Ascending aorta (tissue), 2 donors: ENCODE measurements at places on chromosomes 13 and 19. TPM values are rescaled to one million over a fixed set of nuclear protein-coding genes. Genes with fewer than 3 reads are reported as not detected.

DNA sequence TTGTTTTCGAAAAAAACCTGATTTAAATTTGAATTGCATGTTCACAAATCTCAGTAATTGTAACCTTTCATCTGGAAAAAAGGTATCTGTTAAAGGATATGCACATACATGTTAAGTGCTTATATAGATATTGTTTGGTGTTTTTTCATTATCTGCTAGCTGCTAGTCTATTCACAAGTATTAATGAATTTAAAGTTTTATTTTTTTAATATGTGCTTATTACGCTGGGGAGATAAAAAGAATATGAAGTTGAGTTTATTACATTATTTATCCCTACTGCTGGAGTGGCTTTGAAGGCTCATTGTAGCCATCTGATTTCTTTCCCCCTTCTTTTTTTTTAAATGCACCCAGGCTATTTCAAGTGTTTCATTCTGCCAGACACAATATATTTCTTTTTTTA is 3.9 kb upstream of the MAB21L1 start:
- no peak for DNase-seq
- H3K27ac ChIP-seq, result no peak overlapping the region
- H3K4me1 ChIP-seq, result no peaks in the 10 kb centered on the region
- H3K4me3 ChIP-seq, result no peak overlapping the region
- no peaks in the 10 kb centered on the region for H3K27me3 ChIP-seq

DNA sequence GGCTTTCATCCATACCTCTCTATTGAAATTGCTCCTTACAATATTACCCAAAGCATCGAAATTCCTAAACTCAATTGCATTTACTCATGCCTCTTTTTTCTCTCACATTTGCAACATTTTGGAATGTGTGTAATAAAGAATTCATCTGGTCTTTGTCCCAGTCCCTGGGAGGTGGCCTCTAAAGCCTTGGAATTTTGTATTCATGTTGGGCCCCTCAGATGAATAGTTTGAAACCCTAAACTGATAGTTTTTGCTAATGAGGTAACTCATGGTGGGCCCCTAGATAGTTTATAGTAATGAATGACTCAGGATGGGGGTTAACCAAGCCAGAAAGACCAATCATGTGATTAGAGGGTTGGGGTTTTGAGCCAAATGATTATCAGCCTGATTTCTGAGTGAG is 490.4 kb downstream of the DIAPH3 start:
- no peak for DNase-seq
- no peaks in the 10 kb centered on the region for H3K27me3 ChIP-seq
- H3K27ac ChIP-seq, result no peak overlapping the region
- no peaks in the 10 kb centered on the region for H3K36me3 ChIP-seq
- no peaks in the 10 kb centered on the region for H3K4me1 ChIP-seq
- H3K4me3 ChIP-seq, result no peak overlapping the region

GRCh38 chr19:18496167-18496979 is 25.5 kb downstream of the ELL start:
- DNase-seq, result no peak
- no peaks in the 10 kb centered on the region for H3K36me3 ChIP-seq
- H3K4me1 ChIP-seq, result peaks cover 58% of the 10 kb centered on the region
- no peak overlapping the region for H3K27ac ChIP-seq
- no peak overlapping the region for H3K4me3 ChIP-seq
- no peaks in the 10 kb centered on the region for H3K27me3 ChIP-seq

GRCh38 chr13:52599848-52600603 is 42.2 kb upstream of the HNRNPA1L2 start:
- no peaks in the 10 kb centered on the region for H3K27me3 ChIP-seq
- H3K4me1 ChIP-seq, result peaks cover 7% of the 10 kb centered on the region
- no peaks in the 10 kb centered on the region for H3K36me3 ChIP-seq
- DNase-seq, result no peak

- H3K27me3 ChIP-seq, result no peaks in the 10 kb centered on the region
- DNase-seq, result no peak
- no peaks in the 10 kb centered on the region for H3K4me1 ChIP-seq
- no peak overlapping the region for H3K4me3 ChIP-seq
These were observed 110.1 kb upstream of the RXFP2 start for GRCh38 chr13:31629085-31629780.

DNA sequence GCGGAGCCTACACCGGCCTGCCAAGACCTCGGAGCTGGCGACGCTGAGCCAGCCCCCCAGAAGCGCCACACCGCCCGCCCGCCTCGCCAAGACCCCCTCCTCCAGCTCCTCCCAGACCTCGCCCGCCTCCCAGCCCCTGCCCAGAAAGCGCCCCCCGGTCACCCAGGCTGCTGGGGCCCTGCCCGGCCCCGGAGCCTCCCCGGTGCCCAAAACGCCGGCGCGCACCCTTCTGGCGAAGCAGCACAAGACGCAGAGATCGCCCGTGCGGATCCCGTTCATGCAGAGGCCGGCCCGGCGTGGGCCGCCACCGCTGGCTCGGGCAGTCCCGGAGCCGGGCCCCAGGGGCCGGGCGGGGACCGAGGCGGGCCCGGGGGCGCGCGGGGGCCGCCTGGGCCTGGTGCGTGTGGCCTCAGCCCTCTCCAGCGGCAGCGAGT is 10.2 kb downstream of the C19orf25 start:
- H3K4me3 ChIP-seq, result peak overlapping the region; percentile 63
- H3K4me1 ChIP-seq, result peaks cover 41% of the 10 kb centered on the region
- no peaks in the 10 kb centered on the region for H3K36me3 ChIP-seq
- DNase-seq, result no peak
- no peak overlapping the region for H3K27ac ChIP-seq

DNA sequence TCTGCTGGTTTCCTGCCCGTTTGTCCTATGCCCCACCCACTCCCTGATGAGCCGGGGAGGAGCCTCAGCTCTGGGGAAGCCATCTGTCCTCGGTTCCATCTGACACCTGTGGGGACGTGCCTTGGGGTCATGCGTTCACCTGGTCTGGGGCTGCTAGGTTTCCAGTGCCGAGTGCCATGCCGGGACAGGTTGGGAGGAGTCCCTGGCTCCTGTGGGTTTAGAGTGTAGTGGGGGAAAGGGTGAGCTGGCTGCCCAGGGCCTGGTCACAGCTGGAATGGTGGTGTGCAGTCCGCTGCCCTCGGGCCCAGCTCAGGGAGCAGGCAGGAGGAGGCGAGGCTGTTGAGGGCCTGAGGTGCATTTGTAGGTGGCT is 2.5 kb downstream of the KDM4B start:
- H3K27ac ChIP-seq, result no peak overlapping the region
- DNase-seq, result no peak
- H3K4me1 ChIP-seq, result peaks cover 9% of the 10 kb centered on the region
- H3K27me3 ChIP-seq, result no peaks in the 10 kb centered on the region
- H3K4me3 ChIP-seq, result peak overlapping the region; percentile 62
- H3K36me3 ChIP-seq, result no peaks in the 10 kb centered on the region

GRCh38 chr13:51912511-51913225 is 50.9 kb downstream of the CCDC70 start:
- no peak for DNase-seq
- H3K27ac ChIP-seq, result no peak overlapping the region
- no peaks in the 10 kb centered on the region for H3K27me3 ChIP-seq

DNA sequence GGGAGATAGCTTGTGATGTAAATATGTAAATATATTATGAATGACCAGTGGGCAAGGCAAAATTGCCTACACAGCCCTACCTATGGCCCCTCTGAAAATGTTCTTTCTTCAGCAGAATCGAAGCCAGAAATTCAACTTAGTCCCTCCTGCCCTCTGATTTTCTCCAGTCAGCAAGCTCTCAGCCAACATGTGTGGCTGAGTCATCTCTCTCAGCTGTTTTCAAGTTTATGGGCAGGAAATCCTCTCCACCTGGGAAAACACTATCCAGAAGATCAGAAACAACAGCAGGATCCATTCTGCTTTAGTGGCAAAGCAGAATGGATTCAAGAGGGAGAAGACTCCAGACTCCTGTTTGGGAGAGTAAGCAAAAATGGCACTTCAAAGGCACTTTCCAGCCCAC is 8.9 kb upstream of the ZNF527 start:
- no peak overlapping the region for H3K27ac ChIP-seq
- DNase-seq, result no peak
- peaks cover 50% of the 10 kb centered on the region for H3K36me3 ChIP-seq
- no peaks in the 10 kb centered on the region for H3K27me3 ChIP-seq
- no peak overlapping the region for H3K4me3 ChIP-seq

DNA sequence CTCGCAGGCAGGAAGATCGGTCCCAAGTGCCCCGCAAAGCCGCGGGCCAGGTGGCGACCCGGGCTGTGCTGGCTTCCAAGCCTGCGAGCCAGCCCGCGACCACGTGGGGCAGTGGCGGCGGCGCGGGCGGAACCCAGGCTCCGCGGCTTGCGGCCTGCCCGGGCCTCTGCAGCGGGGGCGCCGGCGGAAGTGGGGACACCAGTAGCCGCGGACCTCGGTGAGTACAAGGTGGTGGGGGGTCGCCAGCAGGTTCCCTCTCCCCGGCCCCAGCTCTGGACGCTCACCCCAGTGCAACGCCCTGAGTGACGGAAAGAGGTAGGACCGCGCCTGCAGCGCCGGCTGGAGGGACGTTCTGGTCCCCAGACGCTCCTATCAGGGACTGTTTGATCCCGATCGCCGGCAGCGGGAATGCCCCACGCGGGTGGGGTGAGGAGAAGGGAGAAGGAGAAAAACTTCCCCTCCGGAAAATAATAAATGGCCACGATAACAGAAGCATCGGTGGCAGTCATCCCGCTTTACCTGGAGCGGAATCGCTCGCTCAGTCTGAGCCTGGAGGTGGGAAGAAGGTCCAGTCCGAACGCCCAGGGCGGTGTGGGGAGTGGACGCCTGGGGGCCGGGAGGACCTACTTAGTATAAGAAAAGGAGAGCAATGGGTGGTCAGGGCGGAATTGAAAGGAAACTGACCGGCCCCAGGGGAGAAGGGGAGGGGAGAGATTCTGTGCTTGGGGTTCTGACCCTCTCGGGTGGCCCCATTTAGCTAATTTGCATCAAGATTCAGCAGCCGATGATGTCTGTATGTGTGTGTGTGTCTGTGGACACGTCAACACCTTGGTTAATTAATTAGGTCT is at the start of gene GEMIN7:
TSS of gene GEMIN7 (plus strand) at position 198 of the 848 bp plus-strand sequence. CDS start 10,855 bp downstream, outside the sequence.
- peak within 1 kb of the TSS; percentile 91 for H3K4me3 ChIP-seq
- H3K4me1 ChIP-seq, result peaks cover 10% of the 10 kb centered on the region
- H3K27me3 ChIP-seq, result no peaks in the 10 kb centered on the region
- no peak for DNase-seq
- H3K36me3 ChIP-seq, result no peaks in the 10 kb centered on the region
- peak within 1 kb of the TSS; percentile 15 for H3K27ac ChIP-seq

DNA sequence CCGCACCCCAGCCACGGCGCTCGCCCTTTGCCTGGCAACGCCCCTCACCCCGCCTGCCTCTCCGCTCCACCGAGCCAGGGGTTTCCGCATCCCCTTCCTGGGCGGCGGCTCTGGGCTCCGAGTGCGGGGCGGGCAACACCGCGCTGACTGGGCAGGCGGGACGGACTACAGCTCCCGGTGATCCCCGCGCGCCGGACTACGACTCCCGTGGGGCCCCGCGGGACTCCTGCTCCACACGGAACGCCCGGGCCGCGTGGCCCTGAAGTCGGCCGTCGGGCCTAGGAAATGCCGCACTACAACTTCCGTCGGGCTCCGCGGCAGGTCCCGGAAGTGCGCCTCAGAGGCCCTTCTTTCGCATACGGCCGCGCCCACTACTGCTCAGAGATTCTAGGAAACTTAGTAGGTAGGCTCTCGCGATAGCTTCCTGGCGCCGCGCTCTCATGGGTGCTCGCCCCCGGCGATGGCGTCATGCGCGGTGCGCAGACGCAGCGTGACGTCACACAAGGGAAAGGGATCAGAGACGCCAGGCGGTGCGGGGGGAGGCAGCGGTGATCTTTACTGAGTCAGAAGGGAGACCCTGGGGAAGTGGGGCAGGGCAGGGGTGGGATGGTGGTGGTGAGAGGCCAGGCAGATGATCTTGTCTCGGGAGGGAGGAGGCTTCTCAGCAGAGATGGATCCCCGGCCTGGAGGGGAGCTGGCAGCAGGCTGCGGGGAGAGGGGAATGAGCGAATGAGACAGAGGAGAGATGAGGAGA is at the start of gene JOSD2:
TSS of gene JOSD2 (minus strand) at position 123 of the 754 bp plus-strand sequence. CDS start 760 bp downstream, outside the sequence.
- peak within 1 kb of the TSS; percentile 92 for H3K4me3 ChIP-seq
- H3K27ac ChIP-seq, result peak within 1 kb of the TSS; percentile 65
- peak; percentile 100 for DNase-seq
- no peaks in the 10 kb centered on the region for H3K27me3 ChIP-seq

- no peaks in the 10 kb centered on the region for H3K4me1 ChIP-seq
- H3K36me3 ChIP-seq, result no peaks in the 10 kb centered on the region
- no peaks in the 10 kb centered on the region for H3K27me3 ChIP-seq
- no peak for DNase-seq
These were observed 114.2 kb downstream of the RAP2A start for GRCh38 chr13:97548138-97548537.

DNA sequence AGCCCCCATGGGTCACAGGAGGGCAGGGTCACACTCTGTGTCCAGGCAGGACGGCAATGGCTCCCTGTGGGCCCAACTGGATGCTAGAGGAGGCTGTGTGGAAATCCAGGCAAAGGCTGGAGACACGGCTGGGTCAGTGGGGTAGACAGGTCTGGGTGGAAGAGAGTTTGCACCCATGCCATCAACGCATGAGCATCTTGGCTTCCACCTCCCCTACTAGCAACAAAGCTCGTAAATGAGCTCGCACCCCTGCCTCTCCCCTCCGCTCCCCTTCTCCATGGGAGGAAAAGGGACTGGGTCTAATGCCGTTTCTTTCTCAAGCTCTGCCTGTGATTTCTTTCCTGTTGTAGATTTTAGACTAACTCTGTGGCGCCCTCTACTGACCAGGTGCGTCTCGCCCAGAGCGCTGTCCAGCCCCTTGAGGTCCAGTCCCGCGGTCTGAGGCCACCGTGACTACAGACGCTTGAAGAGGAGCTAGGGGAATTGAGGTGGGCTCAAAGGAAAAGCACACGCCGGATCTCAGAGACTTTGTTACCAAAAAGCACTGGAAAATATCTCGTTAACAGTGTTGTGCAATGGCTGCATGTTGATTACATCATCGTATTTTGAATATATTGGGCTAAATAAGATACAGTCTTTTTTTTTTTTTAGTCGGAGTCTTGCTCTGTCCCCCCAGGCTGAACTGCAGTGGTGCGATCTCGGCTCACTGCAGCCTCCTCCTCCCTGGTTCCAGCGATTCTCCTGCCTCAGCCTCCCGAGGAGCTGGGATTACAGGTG is 50.7 kb upstream of the USP29 start:
- no peaks in the 10 kb centered on the region for H3K27me3 ChIP-seq
- no peak overlapping the region for H3K4me3 ChIP-seq
- H3K36me3 ChIP-seq, result no peaks in the 10 kb centered on the region
- no peaks in the 10 kb centered on the region for H3K4me1 ChIP-seq
- no peak overlapping the region for H3K27ac ChIP-seq

DNA sequence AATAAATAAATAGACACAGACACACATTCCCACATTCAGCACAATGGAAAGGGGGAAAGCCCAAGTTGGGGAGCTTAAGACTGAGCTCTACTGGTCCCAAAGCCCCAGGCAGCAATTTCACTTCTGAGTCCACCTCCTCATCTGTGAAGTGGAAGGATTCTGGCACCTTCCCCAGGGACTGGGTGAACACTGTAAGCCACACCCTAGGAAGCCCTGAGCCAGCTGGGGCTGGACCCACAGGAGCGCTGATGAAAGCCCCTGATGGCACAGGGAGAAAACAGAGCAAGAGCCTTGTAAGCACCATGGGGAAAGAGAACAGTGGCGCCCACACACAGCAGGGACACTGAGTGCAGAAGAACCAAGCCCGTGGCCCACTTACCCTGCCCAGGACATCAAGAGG is 37.8 kb downstream of the EPS15L1 start:
- H3K4me1 ChIP-seq, result peaks cover 11% of the 10 kb centered on the region
- peaks cover 49% of the 10 kb centered on the region for H3K36me3 ChIP-seq

GRCh38 chr13:41563341-41563983 is 106.1 kb downstream of the RGCC start:
- no peak for DNase-seq
- no peak overlapping the region for H3K4me3 ChIP-seq
- no peaks in the 10 kb centered on the region for H3K27me3 ChIP-seq
- H3K27ac ChIP-seq, result no peak overlapping the region
- peaks cover 5% of the 10 kb centered on the region for H3K36me3 ChIP-seq

SPTBN4 gene
- 0.43 TPM for total RNA-seq

CAMSAP3 gene
- not detected for total RNA-seq

RETN gene
- total RNA-seq, result not detected

LILRB3 gene
- 38.2 TPM for total RNA-seq

GRIN2D gene
- total RNA-seq, result 0.64 TPM

KLK2 gene
- total RNA-seq, result not detected

LILRA6 gene
- total RNA-seq, result 25.1 TPM
